ENCODE measurements at places on chromosomes 1 and 21.

DNA sequence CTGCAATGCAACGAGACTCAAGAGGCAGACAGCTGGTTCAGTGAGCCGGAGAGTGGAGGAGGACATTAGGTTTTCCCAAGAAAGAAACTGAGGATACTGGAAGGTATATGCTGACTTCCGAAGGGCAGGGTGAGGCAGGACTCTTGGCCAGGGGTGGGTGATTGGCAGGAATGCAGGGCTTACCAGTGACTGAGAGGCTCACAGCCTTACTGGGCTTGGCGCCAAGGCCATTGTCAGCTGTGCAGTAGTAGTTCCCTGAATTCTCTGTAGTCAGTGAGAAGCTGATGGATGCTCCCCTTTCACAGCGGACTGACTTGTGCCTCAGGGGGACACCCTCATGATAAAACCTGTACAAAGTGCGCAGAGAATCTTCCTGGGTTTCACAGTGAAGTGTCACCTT, 9.6 kb downstream of the FCRL5 start:
- DNase-seq, result no peak

- DNase-seq, result no peak
Measured at GRCh38 chr1:57879700-57880099, 455.8 kb upstream of the DAB1 start.

GRCh38 chr1:228403231-228403631, 3.4 kb downstream of the TRIM11 start:
- no peak for DNase-seq

DNA sequence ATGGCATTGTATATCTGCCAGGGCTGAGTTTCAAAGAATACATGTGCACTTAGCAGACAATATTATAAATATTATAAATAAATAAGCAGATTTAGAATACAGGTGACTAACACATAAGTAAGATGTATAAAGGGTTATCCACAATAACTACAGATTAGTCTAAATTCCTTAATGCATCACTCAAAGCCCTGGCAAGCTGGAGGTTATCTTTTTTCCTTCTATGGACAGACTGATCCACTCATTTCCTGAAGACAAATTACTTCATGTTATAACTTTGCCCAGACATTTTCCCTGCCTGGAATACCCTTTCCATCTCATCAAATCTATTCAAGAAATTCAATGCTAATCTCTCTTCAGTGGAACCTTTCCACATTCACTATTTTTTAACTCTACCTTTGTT, 38.8 kb downstream of the LUZP1 start:
- no peak for DNase-seq

Data from activated CD4-positive, CD25-positive, alpha-beta regulatory T cell treated with anti-CD3 and anti-CD28 coated beads, Interleukin-2, amount 50 U/mL, for 72 hours (primary cell).